ENCODE measurements at places on chromosomes 13 and 19.

DNA sequence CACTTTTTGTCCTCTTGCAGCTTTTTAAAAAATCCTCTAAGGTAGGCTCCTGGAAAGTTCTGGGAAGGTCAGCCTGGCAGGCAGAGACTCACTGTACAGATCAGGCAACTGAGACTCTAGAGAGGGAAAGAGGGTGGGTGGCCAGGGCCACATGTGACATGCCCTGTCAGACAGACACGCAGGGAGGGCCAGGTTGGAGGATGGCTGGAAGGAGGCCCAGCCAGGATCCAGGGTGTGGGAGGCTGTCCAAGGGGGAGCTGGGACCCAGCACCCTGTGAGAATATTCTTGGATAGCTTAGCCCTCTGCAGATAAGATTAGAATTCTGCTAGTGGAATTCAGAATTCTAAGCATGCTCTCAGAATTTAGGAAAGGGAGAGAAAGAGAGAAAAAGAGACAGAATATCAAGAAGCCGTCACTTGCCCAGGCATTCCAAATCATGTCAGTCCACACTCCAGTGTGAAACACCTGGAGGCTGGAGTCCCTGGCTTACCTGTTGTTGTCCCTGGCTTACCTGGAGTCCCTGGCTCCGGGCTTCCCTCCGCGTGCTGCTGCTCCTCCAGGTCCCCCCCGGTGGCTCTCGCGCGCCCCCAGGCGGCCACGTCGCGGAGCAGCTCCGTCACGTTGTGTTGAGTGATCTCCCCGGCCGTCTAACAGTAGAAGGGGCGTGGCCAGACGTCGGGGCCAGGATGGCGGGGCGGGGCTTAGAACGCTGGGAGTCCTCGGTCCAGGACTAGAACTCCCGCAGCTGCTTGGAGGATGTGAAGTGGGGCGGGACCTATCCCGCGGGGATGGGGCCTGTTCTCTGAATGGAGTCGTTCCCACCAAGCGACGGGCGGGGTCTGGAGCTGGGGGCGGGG is 2.8 kb upstream of the TNNI3 start:
- no peak for DNase-seq

DNA sequence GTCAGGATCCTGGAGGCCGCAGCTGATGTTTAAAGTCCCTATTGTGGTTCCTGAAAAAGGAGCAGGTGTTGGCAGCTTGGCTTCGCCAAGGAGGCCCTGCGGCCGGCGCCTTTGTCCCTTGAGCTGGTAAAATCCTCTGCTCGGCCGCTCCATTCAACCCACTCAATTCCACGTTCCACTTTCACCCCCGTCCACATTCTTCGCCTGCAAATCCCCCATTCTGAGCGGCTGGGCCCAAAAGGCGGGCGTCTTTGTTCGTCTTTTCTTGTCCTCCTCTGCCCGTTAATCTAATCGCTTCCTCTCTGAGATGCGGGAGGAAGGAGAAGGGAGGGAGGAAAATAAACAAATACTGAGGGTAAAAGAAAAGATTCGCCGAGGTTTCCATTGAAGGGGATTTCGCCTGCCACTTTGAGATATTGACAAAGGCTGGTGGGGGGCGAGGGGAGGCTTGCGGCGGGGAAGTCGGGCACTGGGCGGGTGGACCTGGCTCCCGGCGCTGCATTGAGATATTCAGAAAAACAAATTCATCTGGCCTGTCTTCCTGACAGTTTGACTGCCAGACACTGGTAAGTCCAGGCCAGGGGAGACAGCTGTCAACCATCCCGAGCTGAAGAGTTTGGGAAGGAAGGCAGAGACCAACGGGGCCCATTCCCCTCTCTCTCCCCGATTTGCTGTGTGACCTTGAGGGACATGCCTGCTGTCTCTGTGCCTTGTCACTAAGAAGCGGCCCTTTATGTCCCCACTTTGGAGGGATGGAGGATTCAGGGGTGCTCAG is 37.6 kb downstream of the ZNRF4 start:
- no peak for DNase-seq

GRCh38 chr13:27354379-27354778 is 70.0 kb upstream of the GTF3A start:
- DNase-seq = no peak

DNA sequence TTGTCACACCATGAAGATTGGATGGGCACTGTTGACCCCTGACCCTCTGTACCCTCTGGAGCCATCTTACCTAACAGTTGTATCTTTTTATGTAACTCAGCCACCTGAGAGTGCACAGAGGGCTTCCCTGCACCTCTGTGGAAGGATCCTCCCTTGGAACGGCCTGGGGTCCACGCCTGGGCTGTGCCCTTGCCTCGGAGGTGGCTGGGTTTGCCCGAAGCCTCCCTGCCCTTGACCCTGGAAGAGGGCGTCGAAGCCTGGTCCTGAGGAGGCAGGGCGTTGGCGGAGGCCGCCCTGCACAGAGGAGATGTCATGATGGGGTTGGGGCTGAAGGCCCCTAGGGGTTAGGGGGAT is 241 bp downstream of the ODAD3 start:
- DNase-seq = no peak

GRCh38 chr19:41646589-41647204 is 19.8 kb upstream of the CEACAM4 start:
- DNase-seq = no peak
